ENCODE measurements at places on chromosomes 5 and 9.

DNA sequence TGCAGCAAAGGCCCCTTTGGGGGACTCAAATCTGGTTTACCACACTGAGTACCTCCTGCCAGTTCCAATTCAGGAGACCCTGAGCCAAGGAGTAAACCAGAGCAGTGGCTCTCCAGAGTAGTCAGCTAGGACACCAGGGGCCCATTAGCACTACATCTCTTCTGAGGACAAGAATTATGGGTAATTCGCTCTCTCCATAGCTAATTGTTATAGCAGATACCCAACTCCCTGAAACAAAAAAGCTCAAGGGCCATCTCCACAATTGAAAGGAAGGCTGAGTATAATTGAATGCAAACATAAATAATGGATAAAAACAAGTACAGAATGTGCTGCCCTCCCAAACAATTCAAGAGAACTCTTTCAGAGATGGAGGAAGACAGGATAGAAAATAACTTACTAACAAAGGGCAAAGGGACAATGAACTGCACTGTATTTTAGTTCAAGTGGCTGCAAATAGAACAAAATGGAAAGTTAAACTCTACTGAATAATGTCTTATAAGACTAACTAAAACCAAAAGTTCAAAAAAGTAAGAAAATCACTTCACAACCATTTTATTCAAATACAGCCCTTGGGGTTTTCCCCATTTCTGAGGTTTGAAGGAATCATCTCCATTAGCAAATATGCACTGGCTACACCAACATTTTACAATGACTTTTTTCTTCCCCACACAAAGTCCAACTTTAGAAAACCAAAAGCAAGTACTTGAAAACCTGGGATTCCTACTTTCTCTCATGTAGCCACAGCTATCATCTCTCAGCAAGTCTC, 118.8 kb downstream of the SIL1 start:
- no peak for DNase-seq

DNA sequence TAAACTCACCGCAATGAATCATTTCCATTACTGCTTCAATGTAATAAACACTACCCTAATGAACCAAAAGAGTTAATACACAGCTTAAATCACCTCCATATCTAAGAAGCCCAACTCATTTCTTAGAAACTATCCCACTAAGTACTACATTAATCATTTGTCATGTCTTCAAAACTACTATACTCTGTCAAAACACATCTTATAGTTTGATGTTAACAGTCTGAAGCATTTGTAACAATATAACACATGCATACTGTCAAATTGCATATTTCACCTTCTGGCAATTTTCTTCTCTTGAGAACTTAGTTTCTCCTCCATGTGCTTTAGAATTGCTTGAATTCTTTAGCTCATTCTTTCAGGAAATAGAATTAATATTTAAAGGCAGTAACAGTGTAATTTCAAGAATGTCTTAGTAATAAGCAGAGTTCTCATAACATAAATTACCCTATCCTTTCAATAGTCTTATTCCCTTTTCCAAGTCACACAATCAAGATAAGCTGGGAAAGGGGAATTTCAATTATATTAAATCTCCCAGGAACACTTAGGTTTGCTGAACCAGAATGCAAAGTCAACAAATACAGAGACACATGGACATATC, 199.7 kb downstream of the ATPSCKMT start:
- DNase-seq = no peak

DNA sequence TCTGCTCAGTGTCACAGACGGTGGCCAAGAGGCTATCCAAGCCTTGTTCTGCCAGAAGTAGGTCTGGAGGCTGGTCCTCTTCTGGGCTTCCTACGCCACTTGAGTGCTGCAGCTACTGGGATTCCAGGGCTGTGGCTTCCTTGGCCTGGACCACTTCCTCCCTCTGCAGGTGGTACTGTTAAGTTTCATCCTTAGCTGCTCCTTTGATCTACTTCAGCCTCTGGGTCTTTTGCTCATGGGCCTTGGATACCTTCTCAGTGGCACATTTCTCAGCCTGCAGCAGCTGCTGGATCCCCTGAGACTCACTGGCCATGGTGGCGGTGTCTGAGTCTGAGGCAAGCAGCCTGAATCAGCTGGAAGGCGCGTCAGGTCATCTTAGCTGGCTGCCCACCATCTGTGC, 10.3 kb downstream of the CNOT8 start:
- DNase-seq = no peak

GRCh38 chr9:127300886-127301447, 36.4 kb downstream of the GARNL3 start:
- DNase-seq = no peak

GRCh38 chr5:151739939-151740335, 18.5 kb downstream of the ATOX1 start:
- DNase-seq = no peak

- DNase-seq = no peak
Measured at GRCh38 chr5:166909040-166909439, 1382.4 kb upstream of the WWC1 start.

DNA sequence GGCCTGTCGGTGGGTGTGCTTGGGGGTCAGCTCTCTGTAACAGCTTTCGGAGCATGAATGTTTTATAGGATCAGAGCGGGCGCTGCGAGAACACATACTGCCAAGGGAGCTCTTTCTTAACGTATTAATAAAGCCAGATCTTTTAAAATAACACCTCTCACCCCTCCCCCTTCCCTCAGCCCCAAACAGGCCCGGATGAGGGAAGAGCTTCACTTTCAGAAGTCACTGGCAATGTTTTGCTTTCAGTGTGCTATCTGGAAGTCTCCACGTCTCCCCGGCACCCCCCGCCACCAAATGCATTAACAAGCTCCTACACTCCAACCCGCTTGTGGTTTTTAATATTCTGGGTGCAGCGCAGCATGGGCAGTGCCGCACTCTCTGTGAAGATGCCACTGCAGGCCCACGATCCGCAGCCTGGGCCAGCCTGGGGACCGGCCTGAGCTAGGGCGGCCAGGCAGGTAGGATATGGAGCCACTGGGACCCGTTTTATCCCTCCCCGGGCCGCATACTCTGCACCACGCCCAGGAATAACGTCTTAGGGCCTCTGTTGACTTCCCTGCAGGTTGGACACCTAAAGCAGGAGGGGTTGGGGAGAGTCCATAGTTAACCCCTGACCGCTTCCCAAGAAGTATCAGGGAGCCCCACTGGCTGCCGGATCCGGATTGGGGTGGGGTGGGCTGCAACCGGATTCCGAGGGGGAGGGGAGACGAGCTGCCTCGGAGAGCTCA, 12.6 kb downstream of the NR2F1 start:
- DNase-seq = no peak

GRCh38 chr5:111820072-111820471, 63.1 kb upstream of the NREP start:
- no peak for DNase-seq

- DNase-seq = no peak
Measured at GRCh38 chr9:113299800-113300292, 3.3 kb downstream of the RNF183 start.

- DNase-seq = no peak
Measured at GRCh38 chr5:92017776-92018175, 634.7 kb upstream of the ARRDC3 start.

GRCh38 chr9:649128-650074, 192.1 kb upstream of the DMRT1 start:
- no peak for DNase-seq

- DNase-seq = no peak
Measured at GRCh38 chr9:14941501-14942405, 31.5 kb upstream of the FREM1 start.

DNA sequence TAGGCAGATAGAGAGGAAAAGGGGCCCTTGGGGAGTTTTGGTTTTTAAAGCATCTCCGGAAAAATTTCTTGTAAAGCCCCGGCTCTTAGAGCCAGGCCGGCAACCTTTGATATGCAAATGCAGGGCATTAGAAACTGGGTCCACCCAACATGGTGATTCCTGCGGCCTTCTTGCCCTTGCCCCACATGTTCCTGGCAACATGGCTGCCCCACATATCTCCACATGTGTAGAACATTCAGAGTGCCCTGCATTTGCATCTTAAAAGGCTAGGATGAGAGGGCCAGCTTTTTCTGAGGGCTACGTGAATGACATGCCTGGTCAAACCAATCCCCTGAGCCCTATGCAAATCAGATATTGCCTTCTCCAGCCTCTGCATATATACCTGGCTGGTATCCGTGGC, 5.0 kb upstream of the SNAPC3 start:
- DNase-seq = no peak

GRCh38 chr5:164972973-164973372, 1467.6 kb downstream of the MAT2B start:
- no peak for DNase-seq

DNA sequence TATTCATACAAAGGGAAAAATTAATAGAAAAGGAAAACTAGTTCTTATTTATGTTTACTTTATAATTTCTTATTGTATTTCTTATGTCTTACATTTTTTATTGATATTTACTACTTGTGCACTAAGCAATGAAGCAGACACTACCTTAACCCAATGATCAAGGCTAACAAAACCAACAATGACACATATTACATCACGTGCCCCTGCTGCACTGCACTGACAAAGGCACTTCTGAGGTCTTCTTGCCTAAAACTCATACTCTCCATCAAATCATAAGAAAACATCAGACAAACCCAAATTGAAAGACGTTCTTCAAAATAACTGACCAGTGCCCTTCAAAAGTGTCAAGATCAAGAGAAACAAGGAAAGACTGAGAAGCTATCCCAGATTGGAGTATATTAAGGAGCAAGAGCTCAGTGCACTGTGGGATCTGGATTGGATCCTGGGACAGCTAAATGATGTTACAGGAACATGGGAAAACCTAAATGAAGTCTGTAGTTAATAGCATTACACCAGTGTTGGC, 230.9 kb downstream of the AUH start:
- DNase-seq = no peak

GRCh38 chr5:173538018-173538417, 78.4 kb downstream of the BOD1 start:
- no peak for DNase-seq

- no peak for DNase-seq
Measured at GRCh38 chr5:107282061-107282460, 388.7 kb downstream of the EFNA5 start.

GRCh38 chr5:149268928-149269557, 2.6 kb upstream of the AFAP1L1 start:
- peak; percentile 71 for DNase-seq

DNA sequence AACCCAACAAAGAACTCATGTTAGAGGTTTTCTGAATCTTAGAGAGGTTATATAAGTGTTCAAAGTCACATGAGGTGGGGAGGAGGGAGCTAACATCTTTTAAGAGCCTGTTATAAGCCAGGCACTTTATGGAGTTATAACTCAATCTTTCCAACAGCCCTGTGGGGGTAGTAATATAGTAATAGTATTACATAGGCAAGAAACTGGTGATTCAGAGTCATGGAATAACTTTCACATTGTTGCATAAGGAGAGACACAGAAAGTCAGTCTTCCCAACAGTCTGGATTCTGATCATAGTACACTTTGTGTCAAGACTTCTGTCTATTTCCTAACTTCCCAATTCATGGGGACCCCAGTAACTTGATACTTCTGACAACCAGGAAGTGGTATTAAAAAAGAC, 89.2 kb downstream of the ACER2 start:
- no peak for DNase-seq

- DNase-seq = no peak
Measured at GRCh38 chr5:73805449-73805848, 179.5 kb downstream of the ARHGEF28 start.

- peak; percentile 13 for DNase-seq
Measured at GRCh38 chr5:18281947-18282581, 647.8 kb downstream of the TAF11L14 start.

- DNase-seq = no peak
Measured at GRCh38 chr9:14092344-14092743, 221.6 kb downstream of the NFIB start.

- DNase-seq = no peak
Measured at GRCh38 chr5:56612759-56613158, 202.6 kb upstream of the MAP3K1 start.

DNA sequence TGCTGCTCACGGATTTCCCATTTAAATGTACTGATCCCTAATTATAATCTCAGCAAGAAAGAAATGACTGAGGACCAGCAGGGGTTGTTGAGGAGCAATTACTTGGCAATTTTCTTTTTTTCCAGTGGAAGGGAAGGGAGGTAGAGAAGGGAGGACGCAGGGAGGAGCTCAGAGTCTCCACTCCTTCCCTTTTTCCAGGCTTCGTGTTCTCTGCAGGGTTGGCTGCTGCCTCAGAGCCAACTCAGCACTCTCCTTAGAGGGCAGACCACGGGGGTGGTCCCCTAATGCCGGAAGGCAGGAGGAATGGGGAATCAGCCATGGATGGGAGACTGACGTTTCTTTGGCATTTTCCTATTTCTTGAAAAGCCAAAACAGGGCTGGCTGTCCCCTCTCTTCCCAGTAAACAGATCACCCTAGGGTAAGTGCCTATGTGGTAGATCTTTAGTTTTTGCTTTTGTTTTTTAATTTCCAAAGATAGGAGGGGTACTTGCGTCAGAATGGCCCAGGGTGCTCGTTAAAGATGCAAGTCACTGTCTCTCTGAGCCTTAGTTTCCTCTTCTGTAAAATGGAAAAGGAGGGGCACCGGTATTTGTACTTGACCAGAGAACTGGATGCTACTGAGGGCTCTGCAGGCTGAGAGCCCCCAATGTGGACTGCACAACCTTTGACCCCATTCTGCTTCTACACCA, 39.6 kb upstream of the LCP2 start:
- DNase-seq = no peak

- DNase-seq = no peak
Measured at GRCh38 chr5:93107141-93107540, 473.9 kb downstream of the NR2F1-AS1 start.

DNA sequence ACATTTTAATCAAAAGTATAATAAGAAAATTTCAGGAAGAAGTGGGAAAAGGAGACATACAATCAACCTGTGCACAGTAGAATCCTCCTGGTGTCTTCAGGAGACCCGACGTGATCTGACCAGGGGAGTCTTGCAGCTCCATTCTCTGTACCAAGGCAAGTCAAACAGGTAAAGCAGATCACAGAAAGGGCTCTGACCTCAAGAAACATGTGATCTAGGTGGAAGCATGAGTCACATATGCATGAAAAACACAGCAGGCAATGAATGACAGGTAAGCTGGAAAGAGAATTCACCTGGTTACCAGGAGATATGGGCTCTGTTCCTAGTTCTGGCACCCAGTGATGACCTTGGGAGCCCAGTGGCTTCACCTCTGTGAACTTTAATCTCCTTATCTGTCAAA, 19.4 kb upstream of the FABP6 start:
- DNase-seq = no peak

DNA sequence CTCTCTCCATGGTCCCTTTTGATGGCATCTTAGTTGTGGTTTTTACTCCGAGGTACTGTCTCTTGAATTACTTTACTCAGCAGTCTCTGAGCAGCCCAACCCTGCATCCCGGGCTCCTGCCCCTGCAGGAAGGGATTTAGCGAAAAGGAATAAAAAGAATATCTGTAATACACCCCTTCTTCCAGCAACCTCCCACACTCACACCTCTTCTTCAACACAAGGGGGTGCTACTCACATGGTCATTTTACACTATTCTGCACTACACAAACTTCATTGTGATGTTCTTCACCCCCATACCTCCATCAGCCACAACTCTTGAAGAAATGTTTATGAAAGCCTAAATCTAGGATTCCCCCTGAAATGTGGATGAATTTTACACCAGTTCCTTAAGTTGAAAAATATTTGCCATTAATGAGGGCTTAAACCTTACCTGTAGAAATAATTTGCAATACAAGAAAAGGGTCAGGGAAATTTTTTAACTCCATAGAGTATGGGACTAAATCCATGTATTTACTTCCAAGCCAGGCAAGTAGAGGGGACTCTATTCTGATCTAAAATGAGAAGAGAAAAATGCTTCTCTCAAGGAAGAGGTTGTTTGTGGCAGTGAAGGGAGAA, 26.0 kb downstream of the TPD52L3 start:
- DNase-seq = peak; percentile 76

GRCh38 chr5:43634621-43635020, 31.6 kb downstream of the NNT start:
- DNase-seq = no peak
